ENCODE measurements at places on chromosomes 6 and 20.

GRCh38 chr6:148438632-148439031 lies 96.0 kb downstream of the SASH1 start:
- H3K4me3 ChIP-seq = no peak overlapping the region
- no peaks in the 10 kb centered on the region for H3K36me3 ChIP-seq
- no peak for DNase-seq
- H3K27ac ChIP-seq = no peak overlapping the region

GRCh38 chr6:162889303-162889702 lies 161.5 kb downstream of the PACRG start:
- no peaks in the 10 kb centered on the region for H3K4me1 ChIP-seq
- no peaks in the 10 kb centered on the region for H3K36me3 ChIP-seq
- H3K27me3 ChIP-seq = no peaks in the 10 kb centered on the region

GRCh38 chr20:2911200-2911599 lies 37.9 kb downstream of the PTPRA start:
- peaks cover 25% of the 10 kb centered on the region for H3K4me1 ChIP-seq
- H3K27me3 ChIP-seq = no peaks in the 10 kb centered on the region
- H3K36me3 ChIP-seq = peaks cover 8% of the 10 kb centered on the region
- H3K4me3 ChIP-seq = no peak overlapping the region

- no peak for DNase-seq
- H3K4me3 ChIP-seq = no peak overlapping the region
- peaks cover 3% of the 10 kb centered on the region for H3K27me3 ChIP-seq
Measured at GRCh38 chr6:15906420-15907016, 222.4 kb upstream of the MYLIP start.

- H3K27me3 ChIP-seq = peaks cover 51% of the 10 kb centered on the region
- H3K27ac ChIP-seq = no peak overlapping the region
- no peak for DNase-seq
- H3K4me1 ChIP-seq = no peaks in the 10 kb centered on the region
- H3K36me3 ChIP-seq = no peaks in the 10 kb centered on the region
Measured at GRCh38 chr20:48159145-48160008, 374.1 kb upstream of the SULF2 start.

GRCh38 chr20:47392015-47392720 lies 35.7 kb upstream of the ZMYND8 start:
- no peaks in the 10 kb centered on the region for H3K27me3 ChIP-seq
- no peak overlapping the region for H3K4me3 ChIP-seq
- no peaks in the 10 kb centered on the region for H3K36me3 ChIP-seq
- H3K27ac ChIP-seq = no peak overlapping the region

- H3K4me3 ChIP-seq = no peak overlapping the region
- H3K27ac ChIP-seq = no peak overlapping the region
- H3K36me3 ChIP-seq = no peaks in the 10 kb centered on the region
- H3K4me1 ChIP-seq = peaks cover 8% of the 10 kb centered on the region
Measured at GRCh38 chr6:117263353-117263927, 1.9 kb upstream of the VGLL2 start.

GRCh38 chr20:36791862-36792261 lies 18.3 kb upstream of the DSN1 start:
- no peak overlapping the region for H3K4me3 ChIP-seq
- H3K36me3 ChIP-seq = no peaks in the 10 kb centered on the region
- no peaks in the 10 kb centered on the region for H3K4me1 ChIP-seq
- H3K27ac ChIP-seq = no peak overlapping the region

- H3K36me3 ChIP-seq = no peaks in the 10 kb centered on the region
- H3K27me3 ChIP-seq = no peaks in the 10 kb centered on the region
- H3K4me1 ChIP-seq = no peaks in the 10 kb centered on the region
- no peak for DNase-seq
Measured at GRCh38 chr20:22052025-22052650, 346.7 kb downstream of the PAX1 start.

GRCh38 chr6:3228771-3229565 lies 1.5 kb upstream of the TUBB2B start:
- peak; percentile 28 for DNase-seq
- peak overlapping the region; percentile 35 for H3K27ac ChIP-seq
- H3K4me1 ChIP-seq = peaks cover 41% of the 10 kb centered on the region
- peaks cover 91% of the 10 kb centered on the region for H3K27me3 ChIP-seq

- H3K36me3 ChIP-seq = no peaks in the 10 kb centered on the region
- DNase-seq = no peak
- H3K4me3 ChIP-seq = no peak overlapping the region
- H3K27me3 ChIP-seq = no peaks in the 10 kb centered on the region
- H3K4me1 ChIP-seq = no peaks in the 10 kb centered on the region
- no peak overlapping the region for H3K27ac ChIP-seq
Measured at GRCh38 chr20:24836661-24837299, 112.3 kb upstream of the CST7 start.

DNA sequence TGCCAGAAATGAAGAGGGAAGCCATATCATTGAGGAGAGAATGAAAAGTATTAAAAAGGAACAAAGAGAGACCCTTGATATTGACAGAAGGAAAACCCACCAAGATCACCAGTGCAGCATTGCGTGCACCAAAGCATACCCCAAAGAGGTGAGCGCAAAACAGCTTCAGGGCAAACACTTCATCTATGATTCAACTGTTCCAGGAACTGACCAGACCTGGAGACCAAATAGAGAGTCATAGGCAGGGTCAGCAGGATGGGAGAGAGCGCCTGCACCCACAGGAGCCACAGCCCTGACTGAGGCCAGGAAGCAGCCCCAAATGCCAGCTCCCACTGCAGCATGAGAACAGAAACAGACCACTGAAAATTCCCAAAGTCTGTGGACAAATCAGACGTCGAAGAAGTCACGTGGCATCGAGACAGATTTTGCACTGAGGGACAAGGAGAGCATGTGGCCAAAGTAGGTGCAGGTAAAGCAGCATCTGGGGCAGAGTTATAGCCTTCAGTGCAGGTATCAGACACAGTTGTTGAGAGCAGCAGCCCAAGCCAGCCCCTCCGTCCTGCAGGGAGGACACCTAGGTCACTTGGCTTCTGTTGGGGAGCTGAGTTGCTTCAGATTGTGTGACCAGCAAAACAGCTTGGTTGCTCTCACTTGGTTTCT lies 29.3 kb downstream of the CHRNA4 start:
- peaks cover 6% of the 10 kb centered on the region for H3K4me1 ChIP-seq
- peaks cover 2% of the 10 kb centered on the region for H3K36me3 ChIP-seq
- DNase-seq = no peak
- no peak overlapping the region for H3K27ac ChIP-seq
- H3K27me3 ChIP-seq = peaks cover 22% of the 10 kb centered on the region

- no peaks in the 10 kb centered on the region for H3K36me3 ChIP-seq
- peaks cover 6% of the 10 kb centered on the region for H3K27me3 ChIP-seq
- no peak for DNase-seq
- no peaks in the 10 kb centered on the region for H3K4me1 ChIP-seq
- H3K4me3 ChIP-seq = no peak overlapping the region
Measured at GRCh38 chr20:39850246-39850645, 838.8 kb downstream of the MAFB start.

DNA sequence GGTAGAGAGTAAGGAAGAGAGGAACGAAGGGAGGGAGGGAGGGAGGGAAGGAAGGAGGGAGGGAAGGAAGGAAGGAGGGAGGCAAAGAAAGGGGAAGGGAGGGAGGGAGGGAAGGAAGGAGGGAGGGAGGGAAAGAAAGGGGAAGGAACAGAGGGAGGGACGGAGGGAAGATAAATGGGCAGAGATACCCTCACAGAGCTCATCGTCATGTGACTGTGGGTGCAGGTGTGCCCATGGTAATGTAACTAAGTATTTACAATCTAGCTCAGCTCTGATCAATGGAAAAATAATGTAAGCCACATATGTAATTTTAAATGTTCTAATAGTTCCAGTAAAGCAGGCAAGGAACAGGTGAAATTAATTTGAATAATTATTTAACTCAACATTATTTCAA lies 54.7 kb upstream of the FAM83D start:
- no peaks in the 10 kb centered on the region for H3K27me3 ChIP-seq
- peak overlapping the region; percentile 100 for H3K27ac ChIP-seq
- DNase-seq = no peak
- peaks cover 80% of the 10 kb centered on the region for H3K4me1 ChIP-seq
- peak overlapping the region; percentile 45 for H3K4me3 ChIP-seq

DNA sequence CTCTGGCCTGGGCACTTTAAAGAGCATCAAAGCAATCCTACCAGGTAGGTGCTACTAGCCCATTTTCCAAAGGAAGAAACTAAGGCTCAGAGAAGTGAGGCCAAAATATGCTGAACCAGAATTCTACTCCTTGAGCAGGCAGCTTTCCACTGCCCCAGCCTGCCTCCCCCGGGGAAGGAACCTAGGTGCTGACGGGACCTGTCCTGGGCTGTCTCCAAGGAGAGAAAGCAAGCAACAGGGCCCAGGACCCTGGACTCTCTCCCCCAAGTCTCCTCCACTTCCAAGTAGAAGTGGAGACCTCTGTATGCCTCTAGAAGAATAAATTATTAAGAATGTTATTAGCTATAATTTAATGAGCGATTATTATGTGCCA lies 159.5 kb downstream of the MRPL14 start:
- H3K27ac ChIP-seq = no peak overlapping the region
- no peaks in the 10 kb centered on the region for H3K4me1 ChIP-seq
- no peak overlapping the region for H3K4me3 ChIP-seq
- peaks cover 23% of the 10 kb centered on the region for H3K27me3 ChIP-seq
- DNase-seq = no peak

- H3K27me3 ChIP-seq = peaks cover 93% of the 10 kb centered on the region
- H3K27ac ChIP-seq = no peak overlapping the region
- peaks cover 31% of the 10 kb centered on the region for H3K36me3 ChIP-seq
- no peak overlapping the region for H3K4me3 ChIP-seq
- DNase-seq = no peak
Measured at GRCh38 chr6:27290065-27290849, 21.8 kb downstream of the POM121L2 start.

DNA sequence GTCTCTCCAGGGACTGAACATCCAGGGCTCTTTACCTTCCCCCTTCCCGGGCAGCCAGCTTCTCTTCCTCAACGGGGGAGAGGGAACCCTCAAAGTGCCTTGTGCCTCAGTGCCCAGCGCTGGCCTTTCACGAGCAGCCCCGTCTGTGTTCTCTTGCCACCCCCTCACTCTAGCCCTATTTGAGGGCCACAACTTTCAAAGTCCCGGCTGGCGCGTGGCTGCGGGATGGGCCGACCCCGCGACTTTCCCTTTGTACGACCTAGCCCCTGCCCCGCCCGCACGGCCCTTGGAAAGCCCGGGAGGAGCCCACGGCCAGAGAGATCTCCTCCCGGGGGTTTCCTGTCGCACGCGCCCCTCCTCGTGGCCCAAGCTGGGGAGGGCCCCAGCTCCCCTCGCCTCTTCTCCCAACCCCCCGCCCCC lies 559 bp downstream of the SCRT2 start:
- H3K4me1 ChIP-seq = peaks cover 10% of the 10 kb centered on the region
- DNase-seq = no peak
- H3K27me3 ChIP-seq = peaks cover 97% of the 10 kb centered on the region
- no peaks in the 10 kb centered on the region for H3K36me3 ChIP-seq
- H3K4me3 ChIP-seq = no peak overlapping the region
- H3K27ac ChIP-seq = no peak overlapping the region

DNA sequence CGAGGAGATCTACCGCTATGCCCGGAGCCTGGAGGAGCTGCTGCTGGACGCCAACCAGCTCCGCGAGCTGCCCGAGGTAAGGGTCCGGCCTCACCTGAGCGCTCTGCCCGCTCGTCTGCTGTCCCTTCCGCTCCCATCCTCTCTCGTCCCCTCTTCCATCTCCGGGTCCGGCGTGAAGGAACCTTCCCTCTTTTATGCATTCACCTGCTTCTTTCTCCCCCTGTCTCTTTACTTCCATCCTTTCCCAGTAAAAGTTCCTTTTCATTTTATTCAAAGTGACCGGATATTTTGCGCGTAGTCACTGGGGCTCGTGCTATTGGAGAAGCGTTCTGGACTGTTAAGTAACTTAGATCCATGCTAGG lies 516 bp downstream of the LRRC1 start:
- peak overlapping the region; percentile 63 for H3K27ac ChIP-seq
- peak; percentile 3 for DNase-seq
- H3K27me3 ChIP-seq = peaks cover 13% of the 10 kb centered on the region
- peak overlapping the region; percentile 90 for H3K4me3 ChIP-seq
- H3K36me3 ChIP-seq = no peaks in the 10 kb centered on the region
- peaks cover 30% of the 10 kb centered on the region for H3K4me1 ChIP-seq

- no peak for DNase-seq
- no peak overlapping the region for H3K4me3 ChIP-seq
- H3K27ac ChIP-seq = no peak overlapping the region
- no peaks in the 10 kb centered on the region for H3K36me3 ChIP-seq
- H3K4me1 ChIP-seq = no peaks in the 10 kb centered on the region
- no peaks in the 10 kb centered on the region for H3K27me3 ChIP-seq
Measured at GRCh38 chr6:1832358-1832757, 222.6 kb downstream of the FOXC1 start.

- H3K27me3 ChIP-seq = peaks cover 5% of the 10 kb centered on the region
- H3K4me3 ChIP-seq = no peak overlapping the region
- H3K36me3 ChIP-seq = no peaks in the 10 kb centered on the region
- no peak overlapping the region for H3K27ac ChIP-seq
- no peak for DNase-seq
Measured at GRCh38 chr6:53424300-53424699, 75.5 kb upstream of the ELOVL5 start.

GRCh38 chr6:73177221-73177944 lies 47.9 kb downstream of the KHDC1L start:
- no peaks in the 10 kb centered on the region for H3K4me1 ChIP-seq
- H3K27me3 ChIP-seq = no peaks in the 10 kb centered on the region
- H3K4me3 ChIP-seq = no peak overlapping the region
- H3K27ac ChIP-seq = no peak overlapping the region
- peaks cover 4% of the 10 kb centered on the region for H3K36me3 ChIP-seq

- H3K27me3 ChIP-seq = no peaks in the 10 kb centered on the region
- H3K4me3 ChIP-seq = no peak overlapping the region
- H3K4me1 ChIP-seq = no peaks in the 10 kb centered on the region
- no peaks in the 10 kb centered on the region for H3K36me3 ChIP-seq
- DNase-seq = no peak
- no peak overlapping the region for H3K27ac ChIP-seq
Measured at GRCh38 chr6:115592025-115592424, 468.7 kb downstream of the FRK start.

GRCh38 chr6:71908162-71908765 lies 21.9 kb downstream of the RIMS1 start:
- no peak overlapping the region for H3K27ac ChIP-seq
- H3K4me3 ChIP-seq = no peak overlapping the region
- no peaks in the 10 kb centered on the region for H3K4me1 ChIP-seq

GRCh38 chr6:35453236-35453635 lies 1.1 kb downstream of the FANCE start:
- peak overlapping the region; percentile 86 for H3K4me3 ChIP-seq
- peaks cover 27% of the 10 kb centered on the region for H3K4me1 ChIP-seq
- H3K27ac ChIP-seq = no peak overlapping the region
- peaks cover 7% of the 10 kb centered on the region for H3K36me3 ChIP-seq

DNA sequence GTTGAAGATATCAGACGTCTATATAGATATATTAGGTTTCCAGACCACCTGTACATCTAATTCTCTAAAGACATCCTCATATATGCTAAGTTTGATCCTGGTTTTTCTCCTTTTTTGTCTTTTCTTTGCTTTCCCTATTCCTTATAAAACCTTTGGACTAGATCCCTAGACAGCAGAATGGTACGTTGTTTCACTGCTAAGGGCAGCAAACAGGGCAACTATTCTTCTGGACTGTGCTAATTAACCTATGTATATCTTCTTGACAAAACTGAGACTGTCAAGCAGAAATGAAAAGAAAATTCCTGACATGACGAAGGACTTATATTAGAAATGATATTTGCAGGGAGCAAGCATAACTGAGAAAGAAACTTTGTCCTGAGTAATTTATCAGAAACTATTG lies 19.1 kb downstream of the ME1 start:
- no peaks in the 10 kb centered on the region for H3K4me1 ChIP-seq
- no peaks in the 10 kb centered on the region for H3K36me3 ChIP-seq
- DNase-seq = no peak

Measured in effector memory CD8-positive, alpha-beta T cell (primary cell).